Muscle of back (tissue), 13 donors: ENCODE measurements at places on chromosomes 16 and 17. TPM values are rescaled to one million over a fixed set of nuclear protein-coding genes. Genes with fewer than 3 reads are reported as not detected.

TP53TG3E gene
- polyA plus RNA-seq: 0.09 TPM

DNA sequence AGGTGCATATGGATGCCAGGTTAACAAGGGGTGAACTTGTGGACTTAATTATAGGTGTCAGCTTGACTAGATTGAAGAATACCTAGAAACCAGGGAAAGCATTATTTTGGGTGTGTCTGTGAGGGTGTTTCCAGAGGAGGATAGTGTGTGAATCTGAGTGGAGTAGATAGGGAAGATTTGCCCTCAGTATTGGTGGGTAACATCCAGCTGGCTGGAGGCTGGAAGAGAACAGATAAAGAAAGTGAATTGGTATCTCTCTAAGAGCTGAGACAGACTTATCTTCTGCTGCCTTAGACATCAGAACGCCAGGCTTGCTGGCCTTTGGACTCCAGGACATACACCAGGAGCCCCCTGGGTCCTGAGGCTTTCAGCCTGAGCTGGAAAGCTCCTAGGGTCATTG is 75.2 kb downstream of the CDRT15 start:
- no peak for DNase-seq

DNA sequence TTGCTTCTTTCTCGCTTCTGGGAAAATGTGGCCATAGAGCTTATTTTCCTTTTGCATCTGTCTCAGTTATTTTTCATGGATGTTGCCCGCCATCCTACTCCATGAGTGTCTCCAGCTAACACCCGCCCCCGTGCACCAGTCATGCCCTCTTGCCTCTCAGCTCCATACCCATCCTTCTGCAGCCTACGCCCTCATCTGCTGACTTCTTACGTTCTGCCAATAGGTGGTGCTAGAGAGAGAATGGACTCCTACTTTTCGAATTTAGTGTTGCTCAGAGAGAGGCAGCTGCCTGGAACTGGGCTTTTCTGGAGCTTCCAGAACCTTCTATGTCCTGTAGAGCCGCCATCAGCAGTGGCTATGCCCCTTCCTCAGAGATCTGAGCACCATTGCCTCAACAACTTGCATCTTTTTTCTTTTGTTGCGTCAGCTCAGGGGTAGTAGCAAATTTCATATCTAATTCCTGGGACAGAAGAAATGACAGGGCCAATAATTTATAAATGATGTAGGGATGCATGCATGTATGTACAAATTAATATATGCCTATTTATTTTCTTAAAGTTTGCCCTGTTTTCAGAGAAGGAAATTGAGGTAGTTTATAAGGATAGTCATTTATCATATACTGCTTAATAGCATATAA is 119.7 kb upstream of the MYOCD start:
- DNase-seq: peak; percentile 63

DNA sequence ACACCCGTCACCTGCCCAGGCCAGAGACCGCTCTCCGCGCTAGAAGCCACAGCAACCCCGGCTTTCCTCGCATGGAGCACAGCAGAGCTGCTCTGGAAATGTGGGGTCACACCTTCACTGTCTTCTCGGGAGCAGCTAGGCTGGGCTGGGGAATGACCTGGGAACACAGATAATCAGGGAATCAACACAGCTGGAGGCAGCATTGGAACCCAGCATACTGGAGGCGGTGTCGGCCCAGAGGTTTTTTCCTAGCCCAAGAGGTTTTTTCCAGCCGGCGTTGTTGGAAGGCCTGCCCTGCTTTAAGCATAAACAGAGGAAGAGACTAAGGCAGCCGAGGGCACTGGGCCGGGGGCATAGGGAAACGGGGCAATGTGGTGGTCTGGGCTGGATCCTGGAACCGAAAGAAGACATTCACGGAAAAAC is 791 bp upstream of the PLD6 start:
- DNase-seq: peak; percentile 70

ACSM2A gene
- polyA plus RNA-seq: 0.31 TPM

- DNase-seq: no peak
Observed at GRCh38 chr17:6943406-6943805, 52.4 kb upstream of the ALOX12 start.
